ENCODE measurements at places on chromosomes 11 and 22.

DNA sequence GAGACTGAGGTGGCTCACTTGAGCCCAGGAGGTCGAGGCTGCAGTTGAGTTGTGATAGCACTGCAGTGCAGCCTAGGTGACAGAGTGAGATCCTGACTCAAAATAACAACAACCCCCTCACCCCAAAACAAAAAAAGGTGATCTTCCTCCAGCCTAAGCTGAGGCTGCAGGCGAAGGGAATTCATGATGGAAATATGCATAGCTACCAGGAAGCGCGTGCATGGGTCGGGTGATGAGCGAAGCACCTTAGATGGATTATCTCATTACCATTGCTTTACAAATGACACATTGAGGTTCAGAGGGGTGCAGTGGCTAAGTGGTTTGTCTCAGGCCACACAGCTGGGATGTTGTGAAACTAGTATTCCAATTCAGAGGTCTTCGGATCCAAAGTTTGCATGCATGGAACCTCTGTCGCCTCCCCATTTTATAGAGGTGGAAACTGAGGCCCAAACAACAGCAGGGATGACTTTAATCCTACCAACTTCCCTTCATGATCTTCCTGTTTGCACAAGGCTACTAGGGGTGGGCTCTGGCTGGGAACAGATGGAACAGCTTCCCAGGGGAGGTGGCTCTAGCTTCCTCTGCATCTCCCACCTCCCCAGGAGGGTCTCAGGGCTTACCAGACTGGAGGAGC lies 4.6 kb downstream of the SLC29A2 start:
- no peak for DNase-seq

GRCh38 chr11:44467413-44467812 lies 98.0 kb upstream of the CD82 start:
- DNase-seq: no peak

- no peak for DNase-seq
These were observed 2.7 kb downstream of the UPB1 start for GRCh38 chr22:24497841-24498258.

DNA sequence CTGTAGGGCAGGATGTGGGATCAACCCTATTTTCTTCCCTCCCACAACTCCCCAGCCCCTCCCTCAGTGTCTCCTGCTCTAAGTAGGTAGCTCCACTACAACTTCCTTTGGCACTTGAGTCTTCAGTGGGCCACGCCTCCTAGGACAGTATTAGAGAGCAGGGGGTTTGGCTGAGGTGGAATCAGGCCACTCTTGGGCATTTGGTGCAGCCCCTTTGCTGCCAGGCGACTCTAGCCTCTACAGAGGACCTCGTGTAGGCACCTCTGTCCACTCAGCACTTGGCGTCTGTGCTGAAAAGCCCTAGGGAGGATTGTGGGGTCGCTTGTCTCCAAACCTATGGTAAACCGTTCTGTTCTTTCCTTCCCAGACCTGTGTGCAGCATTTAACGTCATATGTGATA lies 2.7 kb downstream of the FADD start:
- DNase-seq: no peak

DNA sequence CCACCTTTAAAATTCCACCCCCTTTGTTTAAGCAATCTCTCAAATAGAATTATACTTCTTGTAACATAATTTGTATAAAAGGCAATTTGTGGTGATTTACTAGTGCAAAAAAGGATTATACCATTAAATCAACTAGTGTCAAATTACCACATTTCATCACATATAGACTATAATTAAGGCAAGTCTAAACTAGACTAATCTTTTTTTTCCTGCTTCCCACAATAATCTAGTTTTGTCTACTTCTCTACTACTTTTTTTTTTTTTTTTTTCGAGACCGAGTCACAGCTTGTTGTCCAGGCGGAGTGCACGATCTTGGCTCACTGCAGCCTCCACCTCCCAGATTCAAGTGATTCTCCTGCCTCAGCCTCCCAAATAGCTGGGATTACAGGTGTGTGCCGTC lies 36.1 kb upstream of the FZD4 start:
- DNase-seq: no peak

GRCh38 chr11:102680945-102681344 lies 24.6 kb downstream of the MMP27 start:
- DNase-seq: no peak

GRCh38 chr11:62860835-62861563 lies 19.7 kb upstream of the SLC3A2 start:
- peak; percentile 29 for DNase-seq

- DNase-seq: no peak
These were observed 56.0 kb upstream of the SHISAL1 start for GRCh38 chr22:44368611-44369292.

DNA sequence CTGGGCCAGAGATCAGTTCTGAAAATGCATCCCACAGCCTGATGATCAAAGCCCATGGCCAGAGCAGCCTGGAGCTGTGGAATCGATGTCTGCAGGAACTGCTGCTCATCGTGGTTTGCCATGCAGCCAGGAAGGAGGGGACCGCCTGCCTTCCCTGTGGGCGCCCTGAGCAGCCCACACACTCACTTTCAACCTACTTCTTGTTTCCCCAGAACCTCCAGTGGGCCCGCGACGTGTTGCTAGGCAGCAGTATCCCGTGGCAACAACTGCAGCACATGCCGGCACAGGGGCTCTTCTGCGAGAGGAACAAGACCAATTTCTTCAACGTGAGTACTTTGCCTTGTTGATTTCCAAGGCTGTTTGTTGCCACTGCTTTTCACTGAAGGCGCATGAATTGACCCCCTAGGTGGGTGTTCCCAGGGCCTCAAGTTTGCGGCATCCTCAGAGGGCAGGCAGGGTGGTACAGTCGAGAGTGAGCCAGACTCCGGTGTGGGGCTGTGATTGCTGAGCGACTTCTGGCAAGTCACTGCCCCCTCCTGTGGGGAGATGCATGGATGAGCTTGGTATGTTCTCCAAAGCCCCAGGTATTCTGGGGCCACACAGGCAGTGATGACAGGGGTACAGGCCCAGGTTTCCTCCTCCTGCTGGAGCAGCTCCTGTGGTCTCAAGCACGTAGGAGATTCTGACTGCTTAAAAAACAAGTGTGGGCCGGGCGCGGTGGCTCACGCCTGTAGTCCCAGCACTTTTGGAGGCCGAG lies 47.0 kb upstream of the SUSD2 start:
- no peak for DNase-seq

GRCh38 chr11:46682773-46683752 lies 17.4 kb downstream of the ARHGAP1 start:
- no peak for DNase-seq

- no peak for DNase-seq
These were observed 200.4 kb downstream of the KIF18A start for GRCh38 chr11:27907530-27907929.

DNA sequence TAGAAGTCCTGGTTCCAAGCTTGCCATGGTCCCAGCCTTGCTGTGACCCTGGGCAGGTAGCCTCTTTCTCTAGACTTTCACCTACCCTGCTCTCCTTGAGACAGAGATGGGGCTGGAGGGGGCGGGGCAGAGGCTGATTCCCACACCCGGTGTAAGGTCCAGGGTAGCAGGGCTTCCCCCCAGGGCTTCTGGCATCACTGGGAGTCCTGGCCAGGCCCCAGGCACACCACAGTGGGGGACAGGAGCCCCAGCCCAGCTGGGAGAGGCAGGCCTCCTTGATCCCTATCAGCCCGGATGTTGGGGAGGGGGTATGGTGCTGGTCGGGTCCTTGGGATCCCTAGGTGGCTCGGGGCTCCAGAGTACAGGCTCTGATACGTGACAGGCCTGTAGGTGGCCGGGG lies 1.7 kb upstream of the NUDT8 start:
- DNase-seq: no peak

DNA sequence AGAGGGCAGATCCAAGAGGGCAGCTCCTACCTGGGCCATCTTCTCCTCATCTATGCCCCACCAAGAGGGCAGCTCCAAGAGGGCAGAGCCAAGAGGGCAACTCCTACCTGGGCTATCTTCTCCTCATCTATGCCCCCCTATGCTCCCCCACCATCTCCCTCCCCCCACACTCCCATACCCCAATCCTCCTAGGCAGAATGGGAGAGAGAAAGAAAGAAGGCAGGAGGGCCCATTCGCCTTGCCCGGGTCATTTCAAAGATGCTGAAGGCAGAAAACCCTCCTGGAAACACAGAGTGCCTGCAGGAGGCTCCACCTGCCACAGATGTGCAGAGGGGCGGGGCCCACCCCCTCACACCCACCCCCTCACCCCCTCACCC lies 78.5 kb downstream of the BUD13 start:
- DNase-seq: no peak

DNA sequence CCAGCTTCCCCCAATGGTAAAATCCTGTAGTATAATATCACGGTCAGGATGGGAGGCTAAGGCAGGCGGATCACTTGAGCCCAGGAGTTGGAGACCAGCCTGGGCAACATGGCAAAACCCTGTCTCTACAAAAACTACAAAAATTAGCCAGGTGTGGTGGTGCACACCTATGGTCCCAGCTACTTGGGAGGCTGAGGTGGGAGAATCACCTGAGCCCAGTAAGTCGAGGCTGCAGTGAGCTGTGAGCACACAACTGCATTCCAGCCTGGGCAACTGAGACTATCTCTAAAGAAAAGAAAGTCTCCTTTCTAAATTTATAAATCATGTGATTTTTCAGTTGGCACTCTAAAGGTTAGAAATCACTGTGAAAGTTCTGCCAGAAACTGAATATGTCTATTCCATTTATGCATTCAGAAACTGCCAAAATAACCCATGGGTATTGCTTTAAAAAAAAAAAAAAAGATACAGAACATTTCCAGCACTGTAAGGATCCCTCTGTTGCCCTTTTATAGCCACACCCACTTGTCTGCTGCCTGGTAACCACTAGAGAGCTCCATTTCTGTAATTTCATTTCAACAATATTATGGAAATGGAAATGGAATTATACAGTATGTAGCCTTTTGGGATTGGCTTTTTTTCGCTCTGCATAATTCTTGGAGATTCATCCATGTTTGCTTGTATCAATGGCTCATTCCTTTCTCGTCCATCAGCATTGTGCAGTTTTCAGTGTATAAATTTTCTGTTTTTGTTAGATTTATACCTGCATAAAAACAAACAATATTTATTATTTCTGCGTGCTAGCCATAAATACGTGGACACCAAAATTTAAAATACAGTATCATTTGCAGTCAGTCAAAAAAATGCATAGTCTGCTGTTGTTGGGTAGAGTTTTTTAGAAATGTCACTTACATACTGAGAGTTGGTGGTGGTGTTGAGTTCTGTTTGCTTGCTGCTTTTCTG lies 9.4 kb downstream of the CDC45 start:
- no peak for DNase-seq

GRCh38 chr11:132962041-132962440 lies 570.3 kb downstream of the OPCML start:
- no peak for DNase-seq

DNA sequence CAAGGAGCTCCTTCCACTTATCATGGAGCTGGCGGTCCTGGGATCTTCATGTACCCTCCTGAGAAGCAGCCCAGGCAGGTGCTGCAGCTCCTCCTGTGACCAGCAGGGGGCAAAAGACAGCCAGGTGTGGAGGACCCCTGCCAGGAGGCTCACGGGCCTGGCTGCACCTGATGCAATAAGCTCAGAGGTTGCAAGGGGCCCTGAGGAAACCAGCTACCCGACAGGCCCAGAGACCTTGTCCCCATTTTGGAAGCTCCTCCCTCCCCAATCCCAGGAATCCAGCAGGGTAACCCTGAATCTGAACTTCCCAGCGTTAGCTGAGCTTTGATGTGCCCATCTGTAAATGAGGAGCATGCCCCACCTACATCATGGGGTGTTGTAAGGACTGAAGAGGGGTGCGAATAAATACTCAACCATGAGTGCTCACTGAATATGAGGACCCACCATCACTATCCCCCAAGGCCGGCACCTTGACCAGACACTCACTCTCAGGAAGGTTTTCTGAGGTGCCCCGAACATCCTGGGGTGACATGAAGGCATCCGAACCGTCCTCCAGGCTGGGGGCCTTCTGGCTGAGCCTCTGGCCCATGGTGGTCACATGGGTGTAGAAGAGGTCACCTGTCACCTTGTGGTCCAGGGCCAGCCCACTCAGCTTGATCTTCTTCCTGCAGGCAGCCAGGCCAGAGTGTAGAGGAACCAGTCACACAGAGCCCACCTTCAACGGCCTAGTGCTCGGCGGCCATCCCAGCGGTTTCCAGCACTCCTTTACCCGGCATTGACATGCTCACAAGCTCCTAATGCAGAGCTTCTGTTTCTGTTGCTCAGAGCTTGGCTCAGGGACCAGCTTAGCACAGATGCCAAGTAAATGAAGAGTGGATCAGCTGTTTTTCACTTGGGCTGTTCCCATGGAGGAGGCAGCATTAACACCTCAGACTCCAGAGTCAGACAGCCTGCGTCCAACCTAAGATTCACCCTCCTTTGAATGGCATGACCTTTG lies 21.7 kb downstream of the SLC43A1 start:
- peak; percentile 48 for DNase-seq

- no peak for DNase-seq
These were observed 216.3 kb upstream of the SYN3 start for GRCh38 chr22:33274214-33275072.

DNA sequence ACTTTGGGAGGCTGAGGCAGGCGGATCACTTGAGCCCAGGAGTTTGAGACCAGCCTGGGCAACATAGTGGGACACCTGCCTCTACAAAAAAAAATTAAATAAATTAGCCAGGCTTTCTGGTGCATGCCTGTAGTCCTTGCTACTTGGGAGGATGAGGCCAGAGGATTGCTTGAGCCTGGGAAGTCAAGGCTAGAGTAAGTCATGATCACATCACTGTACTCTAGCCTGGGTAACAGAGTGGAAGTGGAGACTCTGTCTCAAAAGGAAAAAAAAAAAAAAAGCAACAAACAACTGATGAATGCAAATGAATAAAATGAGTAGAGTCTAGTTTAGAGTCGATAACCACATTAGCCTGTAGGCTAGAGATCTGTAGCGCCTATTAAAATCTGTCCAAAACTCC lies 3.9 kb upstream of the BCL2L13 start:
- no peak for DNase-seq

DNA sequence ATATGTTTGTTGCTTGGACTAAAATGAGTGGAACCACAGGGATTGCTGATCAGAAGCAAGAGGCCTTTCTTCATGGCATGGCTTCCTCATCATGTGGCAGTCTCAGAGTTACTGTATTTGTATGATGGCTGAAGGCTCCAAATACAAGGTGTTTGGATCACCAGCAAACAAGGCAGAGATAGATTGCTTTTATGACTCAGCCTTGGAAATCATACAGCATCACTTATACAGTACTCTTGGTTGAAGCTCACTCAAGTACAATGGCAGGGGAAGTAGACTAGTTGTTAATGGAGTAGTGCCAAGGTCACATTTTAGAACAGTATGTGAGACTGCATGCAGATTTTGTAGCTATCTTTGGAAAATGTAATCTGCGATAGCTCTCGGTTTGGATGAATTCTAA lies 16.6 kb downstream of the CAPRIN1 start:
- no peak for DNase-seq
